Testis (tissue), 5 donors: ENCODE measurements at places on chromosomes 13 and 19. TPM values are rescaled to one million over a fixed set of nuclear protein-coding genes. Genes with fewer than 3 reads are reported as not detected.

The CAMSAP3 gene
- 64.7 TPM for total RNA-seq

The MYO9B gene
- total RNA-seq, result 407 TPM

The TRPC4 gene
- not detected for total RNA-seq

DNA sequence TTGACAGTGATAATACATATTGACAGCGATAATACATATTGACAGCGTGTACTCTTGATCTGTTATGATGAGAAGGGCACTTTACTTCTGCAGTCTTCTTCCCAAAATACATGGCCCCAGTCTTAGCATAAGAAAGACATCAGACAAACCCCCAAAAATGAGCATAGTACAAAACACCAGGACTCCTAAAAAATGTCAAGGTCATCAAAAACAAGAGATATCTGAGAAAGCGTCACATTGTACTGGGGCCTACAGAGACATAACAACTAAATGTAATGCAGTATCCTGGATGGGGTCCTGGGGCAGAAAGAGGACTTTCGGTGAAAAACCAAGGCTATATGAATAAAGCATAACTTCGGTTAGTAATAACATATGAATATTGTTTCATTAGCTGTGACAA is 731.5 kb upstream of the SGCG start:
- no peaks in the 10 kb centered on the region for H3K4me1 ChIP-seq
- H3K36me3 ChIP-seq, result no peaks in the 10 kb centered on the region
- no peaks in the 10 kb centered on the region for H3K27me3 ChIP-seq
- no peak overlapping the region for H3K27ac ChIP-seq

- H3K27ac ChIP-seq, result no peak overlapping the region
- no peaks in the 10 kb centered on the region for H3K36me3 ChIP-seq
- no peak overlapping the region for H3K4me3 ChIP-seq
- H3K27me3 ChIP-seq, result no peaks in the 10 kb centered on the region
These were observed 67.4 kb upstream of the EDNRB start for GRCh38 chr13:77985866-77986636.

DNA sequence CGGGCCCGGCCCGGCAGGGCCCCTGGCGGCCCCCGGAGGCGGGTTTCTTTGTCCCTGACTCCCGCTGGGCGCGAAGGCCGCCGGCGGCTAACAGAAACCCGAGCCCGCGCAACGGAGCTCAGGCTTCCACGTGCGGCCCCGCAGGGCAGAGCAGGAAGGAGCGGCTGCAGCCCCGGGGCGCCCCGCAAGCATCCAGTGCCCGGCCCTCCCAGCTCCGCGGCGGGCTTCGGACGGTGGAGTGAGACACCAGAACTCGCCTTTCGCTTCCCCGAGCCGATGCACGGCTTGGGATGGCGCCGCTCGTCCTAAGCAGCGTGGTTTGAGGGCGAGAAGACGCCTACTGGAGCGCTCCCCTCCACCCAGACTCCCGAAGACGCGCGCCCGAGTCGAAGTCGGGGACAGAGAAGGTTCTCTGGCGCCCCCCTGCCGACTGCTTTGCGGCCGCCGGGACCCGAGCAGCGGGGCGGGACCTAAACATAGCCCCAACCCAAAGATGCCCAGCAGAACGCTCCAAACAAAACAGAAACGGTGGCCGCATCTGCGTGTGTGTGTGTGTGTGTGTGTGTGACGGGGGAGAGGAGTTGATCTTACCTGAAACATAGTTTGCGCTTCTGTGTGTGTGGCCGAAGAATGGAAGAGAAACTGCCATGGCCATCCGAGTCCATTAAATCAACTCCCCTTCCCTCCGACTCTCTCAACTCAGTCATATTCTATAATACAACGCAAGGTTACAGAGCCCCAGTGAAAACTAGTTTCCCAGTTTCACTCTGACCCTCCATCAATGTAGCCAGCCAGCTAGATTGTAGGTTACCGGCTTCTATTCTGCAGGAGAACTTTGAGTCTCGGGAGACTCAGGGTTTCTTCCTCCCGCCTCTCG is 629 bp upstream of the FGF9 start:
- peaks cover 19% of the 10 kb centered on the region for H3K4me1 ChIP-seq
- no peaks in the 10 kb centered on the region for H3K27me3 ChIP-seq
- DNase-seq, result peak; percentile 49
